ENCODE measurements at places on chromosomes 7 and 10.

DNA sequence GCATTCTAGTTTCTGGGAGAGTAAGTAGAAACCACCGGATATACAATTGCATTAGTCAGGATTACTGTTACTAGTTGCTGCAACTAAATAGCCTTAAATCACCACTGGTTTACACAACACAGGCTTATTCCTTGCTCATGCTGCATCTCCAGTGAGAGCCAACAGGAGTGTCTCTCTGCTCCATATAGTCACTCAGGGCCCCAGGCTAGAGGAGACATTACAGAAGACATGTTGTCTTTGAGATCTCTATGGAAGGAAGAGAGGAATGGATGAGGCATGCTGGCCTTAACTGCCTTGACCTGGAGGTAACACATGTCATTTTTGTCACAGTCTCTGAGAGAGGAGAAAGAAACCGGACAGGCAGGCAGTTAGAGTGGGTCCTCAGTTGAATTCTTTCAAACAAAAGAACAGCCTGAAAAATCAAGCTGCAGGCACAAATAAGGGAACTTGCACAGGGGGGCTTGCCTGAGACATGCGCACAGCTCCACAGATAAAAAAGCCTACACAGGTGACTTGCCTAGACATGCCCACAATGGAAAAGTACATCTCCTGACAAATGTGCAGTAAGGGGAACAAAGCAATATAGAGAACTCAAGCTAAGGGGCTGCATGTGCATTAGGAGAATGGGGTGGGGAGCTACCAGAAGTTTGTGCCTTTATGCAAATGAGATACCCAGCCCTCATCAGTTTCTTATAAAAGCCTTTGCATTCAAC lies 348.0 kb downstream of the TYW1 start:
- no peak for DNase-seq

GRCh38 chr7:15130666-15131541 lies 228.4 kb upstream of the DGKB start:
- DNase-seq, result no peak

DNA sequence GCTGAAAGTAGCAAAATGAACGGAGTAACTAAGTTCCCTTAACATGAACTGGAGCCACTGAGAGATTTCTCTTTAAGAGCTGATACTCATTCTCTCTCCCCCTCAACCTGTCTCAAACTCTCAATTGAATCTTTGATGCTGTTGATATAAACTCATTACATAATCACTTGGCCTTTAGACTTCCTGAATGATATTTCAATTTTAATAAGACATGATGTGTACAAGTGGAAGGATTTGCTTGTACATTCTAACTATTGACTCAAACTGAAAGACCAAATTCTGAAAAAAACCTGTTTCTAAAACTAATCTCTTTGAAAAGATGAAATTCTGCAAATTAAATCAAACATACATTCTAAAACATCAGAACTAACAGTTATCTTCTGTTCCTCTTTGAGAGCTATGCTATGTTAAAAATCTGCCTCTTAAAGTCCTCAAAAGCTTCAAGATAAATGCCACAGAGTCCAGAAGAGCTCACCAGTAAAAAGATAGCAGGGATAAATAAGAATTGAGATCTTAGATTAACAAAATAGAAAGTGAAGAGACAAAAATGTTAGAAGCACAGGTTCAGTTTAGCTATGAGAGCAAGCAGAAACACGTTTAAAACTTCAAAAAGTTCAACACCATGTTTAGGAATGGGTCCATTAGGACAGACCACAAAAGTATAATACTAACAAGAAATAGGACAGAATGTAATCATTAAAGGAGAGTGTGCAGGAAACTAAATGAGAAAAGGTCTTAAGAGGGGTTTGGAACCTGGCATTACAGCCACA lies 46.1 kb downstream of the TNPO3 start:
- DNase-seq, result no peak

- no peak for DNase-seq
Observed at GRCh38 chr7:115116773-115117715, 195.2 kb downstream of the MDFIC start.

GRCh38 chr7:107712896-107713295 lies 31.0 kb upstream of the CBLL1 start:
- DNase-seq, result no peak

GRCh38 chr10:21920633-21921032 lies 82.9 kb downstream of the DNAJC1 start:
- no peak for DNase-seq

DNA sequence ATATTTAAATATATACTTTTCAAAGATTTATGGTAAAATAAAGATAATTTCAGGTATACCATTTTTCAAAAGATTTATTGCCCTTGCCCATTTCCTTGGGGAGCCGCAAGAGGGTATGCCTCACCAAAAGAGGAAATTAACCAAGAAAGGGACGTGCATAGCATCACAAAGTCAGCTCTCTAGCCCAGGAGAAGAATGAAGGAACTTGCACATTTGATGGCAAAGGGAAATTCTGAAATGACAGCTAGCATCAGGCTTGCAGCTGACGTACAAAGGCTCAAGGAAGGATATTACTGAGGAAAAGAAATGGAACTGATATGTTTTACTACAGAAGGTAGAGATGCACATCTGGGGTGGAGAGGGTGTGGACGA lies 93.6 kb upstream of the RSU1 start:
- DNase-seq, result no peak

GRCh38 chr7:29291723-29292618 lies 97.4 kb downstream of the CHN2 start:
- DNase-seq, result no peak

DNA sequence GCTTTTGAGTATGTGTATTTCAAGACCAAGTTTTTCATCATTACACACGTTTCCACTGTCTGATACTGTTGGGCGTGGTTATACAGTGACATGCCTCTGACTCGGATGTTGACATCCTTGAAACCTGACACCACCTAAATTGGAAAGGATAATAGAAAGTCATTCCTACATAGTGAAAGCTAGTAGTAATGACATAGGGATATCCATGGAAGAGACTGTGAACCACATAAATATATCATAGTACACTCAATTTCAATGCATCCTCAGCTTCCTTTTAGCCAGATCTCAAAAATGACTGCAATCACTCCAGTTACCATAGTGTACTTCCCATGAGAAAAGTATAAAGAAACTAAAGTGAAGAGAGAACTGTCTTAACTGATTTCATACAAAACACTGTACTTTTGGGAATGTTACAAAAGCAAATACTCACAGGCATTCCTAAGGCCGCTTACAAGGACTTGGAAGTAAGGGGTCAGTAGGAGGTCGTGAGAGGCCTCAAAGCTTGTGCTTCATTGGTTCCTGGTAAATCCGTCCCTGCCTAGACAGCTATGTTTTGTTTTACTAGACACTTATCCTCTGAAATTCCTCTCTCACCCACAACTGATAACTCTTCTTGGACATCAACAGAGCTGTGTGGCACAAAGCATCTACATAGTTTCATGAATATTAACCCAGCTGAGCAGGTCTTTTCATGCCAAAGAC lies 71.8 kb upstream of the VWDE start:
- no peak for DNase-seq

DNA sequence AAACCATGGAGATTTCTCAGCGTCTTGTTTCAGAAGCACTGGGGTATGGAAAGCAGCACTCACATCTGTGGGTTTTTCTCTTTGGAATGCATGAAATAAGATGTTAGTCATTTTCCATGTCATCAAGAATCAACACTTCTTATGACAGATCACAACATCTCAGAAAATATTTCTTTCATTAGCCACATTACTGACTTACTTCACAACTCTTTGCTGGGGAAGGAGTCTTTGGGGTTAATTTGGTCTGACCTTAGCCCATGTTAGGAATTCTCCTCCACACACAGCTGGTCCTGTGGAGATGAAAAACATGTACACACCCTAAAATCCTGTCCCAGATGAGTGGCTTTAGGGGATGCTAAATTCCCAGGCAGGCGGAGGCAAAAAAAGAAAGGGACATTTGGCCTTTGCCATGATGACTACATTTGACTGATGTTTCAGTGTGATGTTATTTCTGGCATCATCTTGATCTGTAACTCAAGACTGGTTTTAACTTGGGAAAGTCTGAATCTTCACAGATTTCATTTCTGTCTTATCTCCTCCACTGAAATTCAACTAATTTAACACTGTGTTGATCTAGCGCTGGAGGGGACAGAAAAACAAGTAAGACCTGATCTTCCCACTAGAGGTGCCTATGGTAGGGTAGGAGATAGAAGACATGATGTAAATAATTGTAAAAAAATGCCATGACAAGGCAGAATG lies 363.2 kb downstream of the PRPF18 start:
- DNase-seq, result no peak

- DNase-seq, result no peak
Observed at GRCh38 chr7:31595390-31595789, 81.5 kb downstream of the ITPRID1 start.

DNA sequence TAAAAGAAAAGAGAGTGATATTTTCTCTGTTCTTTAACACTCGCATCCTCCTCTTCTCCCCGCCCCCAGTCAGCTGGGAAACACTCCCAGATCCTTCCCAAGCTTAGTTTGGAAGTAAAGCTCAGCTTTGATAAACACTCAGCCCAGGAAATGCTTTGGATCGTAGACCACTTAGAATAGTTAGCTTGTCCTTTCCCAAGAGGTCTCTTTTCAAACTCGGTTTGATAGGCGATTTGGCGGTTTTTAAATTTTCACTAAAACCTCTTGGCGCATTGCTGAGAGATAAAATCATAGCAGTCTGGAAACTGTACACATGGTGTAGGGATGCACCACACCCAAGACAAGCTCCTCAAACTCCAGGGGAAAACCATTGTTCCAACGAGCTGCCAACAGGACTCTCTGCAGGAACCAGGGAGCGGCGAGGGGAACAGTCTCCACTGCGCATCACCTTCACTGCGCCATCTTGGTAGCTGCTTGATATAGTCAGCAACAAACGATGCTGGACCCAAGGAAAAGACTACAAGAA lies 22.3 kb downstream of the SMURF1 start:
- no peak for DNase-seq

GRCh38 chr7:78985509-78985908 lies 468.0 kb downstream of the MAGI2 start:
- no peak for DNase-seq

DNA sequence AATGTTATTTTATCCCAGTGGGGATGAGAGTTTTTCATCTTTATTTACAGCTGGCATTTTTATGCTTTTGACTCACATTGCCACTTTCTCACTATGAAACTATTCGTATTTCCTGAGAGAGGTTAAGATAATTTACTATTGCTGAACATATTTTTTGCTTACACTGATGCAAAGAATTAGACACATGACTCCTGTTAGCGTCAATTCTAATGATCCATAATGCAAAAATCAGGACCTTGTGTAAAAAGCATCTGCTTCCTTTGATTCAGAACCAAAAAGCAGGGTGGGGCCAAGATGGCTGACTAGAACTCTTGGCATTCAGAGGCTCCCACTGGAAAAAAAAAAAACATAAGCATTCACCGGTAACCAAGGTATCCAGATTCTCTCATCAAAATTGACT lies 464.8 kb downstream of the SEMA3D start:
- no peak for DNase-seq

GRCh38 chr10:65802391-65802790 lies 1123.4 kb upstream of the LRRTM3 start:
- no peak for DNase-seq
